ENCODE measurements at places on chromosomes 3 and 15. TPM values are rescaled to one million over a fixed set of nuclear protein-coding genes. Genes with fewer than 3 reads are reported as not detected.

- H3K36me3 ChIP-seq: no peaks in the 10 kb centered on the region
- H3K4me3 ChIP-seq: no peak within 1 kb of the TSS
Observed at GRCh38 chr3:120682095-120682681, at the start of gene HGD. Gene HGD (minus strand): TSS chr3:120682239. CDS start chr3:120682111, 128 bp downstream.

DNA sequence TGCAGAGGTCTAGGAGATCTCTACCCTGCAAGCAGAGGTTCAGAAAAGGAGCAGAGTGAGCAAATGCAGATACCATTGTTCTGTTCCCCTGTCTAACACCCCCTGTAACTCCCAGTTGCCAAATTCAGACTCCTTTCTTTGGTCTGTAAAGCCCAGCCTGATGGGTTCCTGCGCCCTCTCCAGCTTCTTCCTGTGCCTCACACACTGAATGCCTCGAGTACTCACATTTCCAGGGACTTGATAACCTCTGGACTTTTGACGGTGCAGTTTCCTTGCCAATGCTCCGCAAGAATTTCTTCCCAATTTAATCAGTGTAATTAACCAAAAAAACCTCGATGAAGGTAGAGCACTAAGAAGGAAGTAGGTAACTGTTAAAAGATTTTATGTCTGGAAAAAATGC is 19.3 kb downstream of the PDE8A start:
- no peaks in the 10 kb centered on the region for H3K27me3 ChIP-seq
- H3K4me3 ChIP-seq: no peak overlapping the region
- no peaks in the 10 kb centered on the region for H3K36me3 ChIP-seq
- no peak for DNase-seq
- peaks cover 16% of the 10 kb centered on the region for H3K4me1 ChIP-seq
- H3K27ac ChIP-seq: no peak overlapping the region

- no peaks in the 10 kb centered on the region for H3K36me3 ChIP-seq
- H3K4me3 ChIP-seq: no peak overlapping the region
- no peak for DNase-seq
Observed at GRCh38 chr3:64909757-64910467, 222.1 kb upstream of the ADAMTS9 start.

GRCh38 chr3:45365060-45365459 is 23.3 kb upstream of the LARS2 start:
- H3K4me3 ChIP-seq: no peak overlapping the region
- peaks cover 11% of the 10 kb centered on the region for H3K4me1 ChIP-seq
- no peak for DNase-seq
- no peaks in the 10 kb centered on the region for H3K27me3 ChIP-seq
- H3K36me3 ChIP-seq: no peaks in the 10 kb centered on the region

GRCh38 chr15:60479361-60480110 is 594 bp upstream of the ICE2 start:
- H3K27ac ChIP-seq: peak overlapping the region; percentile 92
- H3K4me1 ChIP-seq: peaks cover 28% of the 10 kb centered on the region
- H3K4me3 ChIP-seq: peak overlapping the region; percentile 85
- DNase-seq: no peak

DNA sequence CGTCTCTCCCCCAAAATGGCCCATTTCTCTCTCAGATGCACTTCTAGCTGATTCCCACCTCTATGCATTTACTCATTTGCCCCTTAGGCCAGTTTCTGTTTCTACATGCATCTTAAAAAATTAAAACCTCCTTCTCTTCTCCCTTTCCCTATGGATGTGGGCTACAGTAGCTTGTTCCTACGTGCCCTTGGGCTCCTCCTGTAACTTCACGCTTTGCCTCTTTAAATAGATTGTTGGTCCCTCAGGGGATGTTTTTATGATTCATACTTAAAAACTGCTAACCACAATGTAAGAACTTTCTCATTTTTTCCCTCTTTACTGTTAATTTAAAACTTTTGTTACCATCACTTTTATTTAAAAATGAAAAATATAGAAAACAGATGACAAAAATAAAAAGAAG is 185.6 kb upstream of the MRPL3 start:
- no peak for DNase-seq
- no peaks in the 10 kb centered on the region for H3K4me1 ChIP-seq
- H3K36me3 ChIP-seq: no peaks in the 10 kb centered on the region
- H3K27me3 ChIP-seq: no peaks in the 10 kb centered on the region

DNA sequence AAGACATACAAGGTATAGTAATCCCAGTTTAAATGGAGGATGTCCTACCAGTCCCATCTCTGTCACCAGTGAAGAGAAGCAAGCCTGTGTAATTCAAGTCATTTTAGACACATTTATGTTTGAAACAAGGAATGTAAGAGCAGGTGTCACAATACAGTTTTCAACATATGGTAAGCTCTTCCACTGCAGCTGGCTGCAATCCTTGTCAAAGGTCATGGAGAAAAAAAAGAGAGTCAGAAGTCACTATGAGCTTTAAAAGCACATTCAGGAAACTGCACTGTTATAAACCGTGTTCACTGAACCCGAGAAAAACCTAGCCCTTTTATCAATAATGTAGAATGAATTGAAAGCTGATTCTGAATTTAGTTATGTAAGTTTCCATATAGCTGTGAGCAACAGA is 206.4 kb downstream of the NAALADL2 start:
- no peak overlapping the region for H3K27ac ChIP-seq
- H3K4me1 ChIP-seq: no peaks in the 10 kb centered on the region
- H3K27me3 ChIP-seq: no peaks in the 10 kb centered on the region
- DNase-seq: no peak
- H3K4me3 ChIP-seq: no peak overlapping the region
- H3K36me3 ChIP-seq: no peaks in the 10 kb centered on the region

DNA sequence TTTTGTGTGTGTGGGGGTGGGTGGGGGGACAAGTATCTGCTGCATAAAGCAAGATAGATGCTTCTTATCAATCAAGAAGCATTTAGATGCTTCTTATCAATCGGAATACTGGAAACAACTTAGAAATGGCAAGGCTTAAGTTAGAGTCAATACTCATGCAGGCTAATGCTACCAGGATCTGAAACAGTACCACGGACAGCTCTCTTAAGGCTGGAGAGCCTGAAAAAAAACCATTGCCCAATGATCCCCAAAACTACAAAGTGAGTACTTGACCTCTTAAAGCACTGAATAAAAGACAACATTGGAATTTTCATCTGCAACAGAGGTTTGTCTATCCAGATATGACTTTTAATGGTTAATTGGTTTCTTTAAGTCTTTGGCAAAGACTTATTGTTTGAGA is 262.3 kb downstream of the GAP43 start:
- H3K27ac ChIP-seq: no peak overlapping the region
- H3K36me3 ChIP-seq: no peaks in the 10 kb centered on the region
- no peaks in the 10 kb centered on the region for H3K27me3 ChIP-seq
- H3K4me1 ChIP-seq: no peaks in the 10 kb centered on the region

GRCh38 chr3:195128255-195129071 is 142.5 kb downstream of the XXYLT1 start:
- peak; percentile 89 for DNase-seq
- no peaks in the 10 kb centered on the region for H3K36me3 ChIP-seq
- H3K4me1 ChIP-seq: peaks cover 23% of the 10 kb centered on the region
- H3K4me3 ChIP-seq: no peak overlapping the region

GRCh38 chr3:170090601-170090981 is 52.8 kb downstream of the GPR160 start:
- H3K36me3 ChIP-seq: peaks cover 24% of the 10 kb centered on the region
- no peak for DNase-seq
- no peaks in the 10 kb centered on the region for H3K4me1 ChIP-seq
- H3K4me3 ChIP-seq: no peak overlapping the region
- no peaks in the 10 kb centered on the region for H3K27me3 ChIP-seq

The CPEB1 gene
- total RNA-seq: 29.2 TPM

The CADPS gene
- total RNA-seq: 3.2 TPM

The ANKUB1 gene
- total RNA-seq: not detected

The CHRFAM7A gene
- total RNA-seq: 0.72 TPM

The TMEM42 gene
- 18.1 TPM for total RNA-seq
